ENCODE measurements at places on chromosomes 3 and 15.

- no peak for DNase-seq
These were observed 413.5 kb upstream of the C2CD4B start for GRCh38 chr15:62578546-62578945.

DNA sequence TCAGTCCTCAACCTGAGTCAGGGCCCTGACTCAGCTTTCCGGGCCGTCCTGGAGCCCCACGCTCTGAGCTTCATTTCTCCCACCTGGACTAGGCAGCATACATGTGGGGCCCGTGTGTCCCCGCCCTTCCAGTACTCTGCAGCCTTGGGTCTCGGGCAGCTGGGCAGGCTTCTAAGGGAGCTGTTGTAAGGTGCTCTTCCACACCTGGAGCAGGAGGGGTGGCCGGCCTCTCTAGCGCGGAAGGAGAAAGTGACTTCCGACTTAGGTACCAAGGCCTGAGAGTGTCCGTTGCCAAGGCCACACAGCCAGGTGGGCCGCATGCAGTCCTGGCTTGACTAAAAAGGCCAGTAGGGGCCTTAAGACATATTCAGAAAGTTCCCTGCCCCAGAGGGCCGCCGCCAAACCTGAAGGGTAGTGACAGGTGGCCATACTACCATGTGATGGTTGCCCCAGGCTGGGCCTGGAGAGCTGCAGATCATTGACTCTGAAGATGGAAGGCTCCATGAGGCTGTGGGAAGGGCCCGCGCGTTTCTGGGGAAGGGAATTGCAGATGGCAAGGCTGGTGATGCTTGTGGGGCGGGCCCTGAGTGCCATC, 9.4 kb upstream of the SEMA3B start:
- no peak for DNase-seq

DNA sequence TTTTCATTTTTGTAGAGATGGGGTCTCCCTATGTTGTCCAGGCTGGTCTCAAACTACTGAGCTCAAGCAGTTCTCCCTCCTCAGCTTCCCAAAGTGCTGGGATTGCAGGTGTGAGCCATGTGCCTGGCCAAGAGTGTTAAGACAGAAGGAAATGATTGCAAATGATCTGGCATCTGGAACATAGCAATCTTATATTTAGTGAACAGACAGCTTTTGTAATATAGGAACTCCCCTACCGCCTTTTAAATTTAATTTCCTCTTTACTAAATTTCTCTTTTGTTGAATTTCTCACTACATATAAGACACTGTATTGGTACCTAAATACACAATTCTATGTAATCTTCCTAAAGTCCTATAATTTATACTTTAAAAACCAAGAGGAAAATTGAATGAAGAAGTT, 13.1 kb downstream of the ANO10 start:
- DNase-seq, result no peak

DNA sequence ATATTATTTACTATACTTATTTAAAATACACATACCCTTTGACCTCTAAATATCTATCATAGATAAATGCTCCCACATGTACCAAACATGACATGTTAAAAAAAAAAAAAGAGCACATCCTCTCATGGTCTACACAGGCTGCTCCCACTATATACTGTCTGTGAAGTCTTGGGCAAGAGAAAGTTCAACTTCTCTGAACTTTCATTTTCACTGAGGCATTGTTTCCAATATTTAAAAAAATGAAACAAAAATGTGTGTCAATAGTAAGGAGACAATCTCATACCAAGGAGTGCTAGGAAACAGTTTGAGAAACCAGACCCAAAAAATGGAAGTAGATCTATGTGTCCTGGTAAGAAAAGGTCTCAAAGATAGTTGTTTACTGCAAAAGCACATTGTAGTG, 29.3 kb downstream of the SLC4A7 start:
- no peak for DNase-seq

- peak; percentile 34 for DNase-seq
These were observed 33.5 kb upstream of the MFSD1 start for GRCh38 chr3:158768361-158768787.

DNA sequence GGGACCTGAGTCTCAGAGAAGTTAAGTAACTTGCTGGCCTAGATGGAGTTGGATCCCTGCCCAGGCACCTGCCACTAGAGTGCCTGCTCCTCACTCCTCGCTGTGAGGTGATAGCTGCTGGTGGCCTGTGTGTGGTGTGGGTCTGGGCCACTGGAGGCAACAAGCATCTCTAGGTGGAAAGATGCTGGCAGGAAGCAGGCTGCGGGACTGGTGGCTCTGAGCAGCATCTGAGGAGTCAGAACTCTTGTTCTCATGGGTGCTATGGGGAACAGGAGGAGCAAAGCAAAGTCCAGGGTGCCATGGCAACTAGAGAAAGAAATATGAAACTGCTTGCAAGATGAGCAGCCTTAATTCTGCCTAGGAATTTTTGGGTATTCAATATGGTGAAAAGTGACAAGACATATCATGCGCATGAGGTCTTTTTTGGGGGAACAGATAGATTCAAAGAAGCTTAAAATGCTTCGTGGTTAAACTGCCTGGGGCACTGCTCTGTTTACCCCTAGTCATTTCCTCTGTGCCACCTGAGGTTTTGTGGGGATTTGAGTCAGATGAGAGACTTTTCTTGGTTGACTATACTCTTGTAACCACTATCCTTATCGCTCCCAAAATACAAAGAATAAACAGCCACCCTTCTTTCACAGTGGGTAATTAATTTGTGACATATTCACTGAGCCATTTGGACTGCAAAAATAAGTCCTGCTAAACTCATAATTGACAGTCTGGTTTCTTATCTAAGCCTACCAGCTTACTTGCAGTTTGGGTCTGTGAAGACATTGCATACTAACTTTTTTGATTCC, 50.3 kb downstream of the MED12L start:
- DNase-seq, result no peak

DNA sequence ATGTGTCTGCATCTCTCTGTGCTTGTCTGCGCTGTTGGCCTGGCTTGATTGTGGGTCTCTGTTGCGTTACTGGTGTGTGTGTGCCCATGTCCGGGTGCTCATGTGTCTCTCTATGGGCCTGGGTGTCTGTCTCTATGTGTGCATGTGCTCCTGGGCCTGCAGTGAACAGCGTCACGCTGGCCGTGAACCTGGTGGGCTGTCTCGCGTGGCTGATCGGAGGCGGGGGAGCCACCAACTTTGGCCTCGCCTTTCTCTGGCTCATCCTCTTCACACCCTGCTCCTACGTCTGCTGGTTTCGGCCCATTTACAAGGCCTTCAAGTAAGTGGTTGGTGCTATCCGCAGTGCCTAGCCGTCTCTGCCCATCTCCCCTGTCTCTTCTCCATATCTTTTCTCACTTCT, 7.0 kb upstream of the PPCDC start:
- no peak for DNase-seq

GRCh38 chr3:182936239-182936917, 44.0 kb downstream of the DCUN1D1 start:
- no peak for DNase-seq

- peak; percentile 57 for DNase-seq
These were observed 39.2 kb upstream of the BCL2A1 start for GRCh38 chr15:80010131-80010673.

DNA sequence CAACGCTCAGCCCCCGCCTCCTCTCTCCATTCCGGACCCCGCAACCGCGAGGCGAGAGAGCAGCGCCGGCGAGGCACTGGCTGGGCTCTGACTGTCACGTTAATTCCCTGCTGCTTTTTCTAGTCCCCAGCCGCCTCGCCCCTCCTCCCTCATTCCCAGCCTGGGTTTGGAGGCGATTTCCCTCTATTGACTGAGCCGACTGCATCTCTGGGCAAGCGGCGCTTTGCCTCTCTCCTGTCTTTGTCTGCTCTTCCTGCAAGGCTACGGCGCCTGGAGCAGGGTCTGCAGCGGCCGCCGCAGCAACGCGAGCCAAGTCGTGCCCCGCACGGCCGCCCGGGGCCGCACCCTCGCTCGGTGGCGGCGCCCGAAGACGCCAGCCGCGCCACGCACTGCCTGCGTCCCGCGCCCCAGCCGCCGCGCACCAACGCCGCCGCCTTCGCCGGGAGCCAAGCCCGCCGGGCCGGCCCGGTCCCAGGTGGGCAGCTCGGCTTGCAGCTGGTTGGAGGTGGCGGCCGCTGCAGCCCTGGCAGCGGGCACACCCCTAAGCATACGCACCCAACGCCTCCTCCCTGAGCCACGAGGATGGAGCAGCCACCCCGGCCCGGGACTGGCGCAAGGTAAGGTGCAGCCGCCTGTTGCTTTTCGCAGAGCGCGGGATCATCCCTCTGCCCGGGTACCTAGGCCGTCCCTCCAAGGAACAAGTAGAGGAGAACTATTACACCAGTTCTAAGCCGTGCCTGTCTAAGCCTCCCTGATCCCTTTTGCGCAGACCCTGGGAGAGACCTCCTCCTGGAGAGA, at the start of gene LRRC3B:
Gene LRRC3B, plus strand, starts transcription at position 152 of the 798 bp plus-strand sequence. CDS start 86,901 bp downstream, outside the sequence.
- DNase-seq, result no peak

- no peak for DNase-seq
These were observed 394.6 kb upstream of the NR2F2 start for GRCh38 chr15:95935852-95936251.

DNA sequence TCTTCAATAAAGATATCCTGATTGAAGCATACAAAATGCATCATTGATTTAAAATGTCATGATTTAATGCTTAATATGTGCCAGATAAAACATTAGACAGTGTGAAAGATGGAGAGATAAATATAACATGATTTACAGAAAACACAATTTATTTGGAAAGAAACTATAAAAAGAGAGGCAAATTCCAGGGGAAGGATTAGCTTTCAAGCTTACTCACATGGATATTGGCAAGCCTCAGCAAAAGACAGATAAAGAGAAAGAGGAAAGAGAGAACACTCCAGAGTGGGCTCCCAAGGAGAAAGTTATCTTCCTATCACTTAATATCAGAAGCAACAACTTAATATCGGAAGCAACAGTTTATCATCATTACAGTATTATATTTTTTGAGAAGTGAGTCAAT, 1036.5 kb downstream of the SQOR start:
- DNase-seq, result no peak

GRCh38 chr3:191300422-191300821, 28.8 kb upstream of the CCDC50 start:
- no peak for DNase-seq

DNA sequence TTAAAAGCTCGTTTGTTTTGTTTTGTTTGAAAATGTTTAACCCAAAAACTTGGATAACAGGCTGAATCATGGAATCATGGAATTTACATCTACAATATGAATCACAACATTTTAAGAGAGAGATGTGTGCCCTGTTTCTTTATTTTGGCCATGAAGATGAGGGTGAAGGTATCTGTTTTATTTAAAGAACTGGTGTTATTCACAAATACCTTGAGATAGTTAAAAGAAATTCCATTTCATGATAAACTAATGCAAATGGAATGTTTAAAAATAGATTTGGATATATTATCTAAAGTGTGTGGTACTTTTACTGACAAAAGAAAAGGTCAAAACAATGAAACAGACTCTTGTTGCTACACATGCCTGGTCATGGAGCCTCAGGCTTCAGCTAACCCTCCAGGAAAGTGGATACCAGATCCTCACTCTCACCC, 486.0 kb upstream of the CFAP20DC start:
- no peak for DNase-seq

DNA sequence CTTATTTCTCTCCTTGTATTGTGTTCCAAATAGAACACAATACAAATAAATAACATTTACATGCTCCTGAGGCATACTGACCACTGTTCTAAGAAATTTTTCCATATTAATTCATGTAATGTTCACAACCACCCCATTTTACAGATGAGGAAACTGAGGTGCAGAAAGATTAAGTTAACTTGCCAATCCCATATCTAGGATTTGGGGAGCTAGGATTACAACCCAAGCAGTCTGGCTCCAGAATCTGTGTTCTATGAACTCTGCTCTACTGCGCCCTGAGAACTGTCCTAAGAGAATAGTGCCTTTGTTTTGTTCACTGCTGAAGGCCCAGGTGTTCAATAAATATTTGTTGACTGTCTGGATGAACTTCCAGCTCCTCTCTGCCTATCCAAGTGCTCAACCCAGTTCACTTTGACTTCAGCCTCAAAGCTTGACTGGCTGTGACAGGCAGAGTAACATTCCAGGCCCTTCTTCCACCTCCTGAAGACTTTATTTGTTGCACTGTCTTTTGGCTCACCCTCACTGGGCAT, 3.1 kb downstream of the NEK10 start:
- no peak for DNase-seq

GRCh38 chr3:69142090-69142489, 19.7 kb upstream of the LMOD3 start:
- DNase-seq, result no peak

DNA sequence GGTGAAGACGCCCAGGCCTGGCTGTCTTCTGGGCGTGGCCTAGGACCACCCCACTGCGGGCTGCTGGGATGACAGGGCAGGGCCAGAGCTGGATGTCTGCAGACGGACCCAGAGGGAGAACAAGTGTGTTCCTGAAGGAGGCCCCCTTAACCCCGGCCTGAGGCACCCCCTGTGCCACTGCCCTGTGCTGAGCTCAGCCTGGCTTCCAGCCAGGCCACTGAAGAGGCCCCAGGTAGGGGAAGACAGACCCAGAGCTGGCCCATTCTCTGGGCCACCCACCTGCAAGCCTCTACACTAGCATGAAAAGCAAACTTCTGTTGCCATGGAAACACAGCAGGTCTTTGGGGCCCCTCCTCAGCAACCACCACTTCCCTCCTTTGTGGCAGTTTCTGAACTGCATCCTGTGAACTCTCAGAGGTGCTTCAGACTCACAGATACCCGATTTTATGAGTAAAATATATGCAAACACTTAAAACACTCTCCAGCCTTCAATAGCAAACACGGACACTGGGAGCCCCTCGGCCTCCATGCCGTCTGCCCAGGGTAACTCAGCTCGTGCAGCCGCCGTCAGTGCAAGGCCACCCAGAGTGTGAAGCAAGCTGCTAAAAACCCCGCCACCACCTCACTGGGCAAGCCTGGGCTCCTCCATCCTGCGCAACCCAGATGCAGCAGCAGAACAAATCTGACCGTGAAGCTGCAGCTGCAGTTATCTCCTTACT, 42.5 kb downstream of the CMTM6 start:
- DNase-seq, result no peak

DNA sequence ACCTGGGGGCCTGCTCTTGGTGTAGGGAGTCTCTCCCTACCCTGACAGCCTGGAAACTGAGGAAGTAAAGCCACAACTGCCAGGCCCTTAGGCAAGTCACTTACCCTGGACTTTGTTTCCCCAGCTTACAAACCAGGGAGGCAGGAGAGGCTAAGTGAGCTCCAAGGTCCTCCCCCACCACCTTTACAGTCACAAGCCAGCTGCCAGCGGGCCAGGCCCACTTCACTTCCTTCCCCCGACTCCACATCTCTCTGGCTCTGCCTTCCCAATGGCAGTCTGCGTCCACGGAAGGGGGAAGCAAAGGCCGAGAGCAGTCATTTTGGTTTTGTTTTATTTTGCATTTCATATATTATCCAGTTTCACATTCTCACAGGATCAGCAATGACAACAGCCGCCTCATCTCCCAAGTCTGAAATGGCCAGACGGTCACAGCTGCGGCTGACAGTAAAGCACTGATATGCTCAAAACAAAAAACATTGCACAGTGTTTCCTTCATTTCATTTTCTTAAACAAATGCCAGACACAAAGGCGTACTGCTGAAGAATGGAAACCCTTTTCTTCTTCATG, 35.7 kb downstream of the RBPMS2 start:
- no peak for DNase-seq

GRCh38 chr15:24966364-24967103, 11.7 kb downstream of the SNRPN start:
- no peak for DNase-seq
